PC-3 (cell line): ENCODE measurements at places on chromosomes 2 and 18. TPM values are rescaled to one million over a fixed set of nuclear protein-coding genes. Genes with fewer than 3 reads are reported as not detected.

GRCh38 chr2:231219289-231219688 is 20.9 kb downstream of the ARMC9 start:
- no peak for DNase-seq

GRCh38 chr2:74671479-74671878 is 17.4 kb downstream of the SEMA4F start:
- peak; percentile 70 for DNase-seq

DNA sequence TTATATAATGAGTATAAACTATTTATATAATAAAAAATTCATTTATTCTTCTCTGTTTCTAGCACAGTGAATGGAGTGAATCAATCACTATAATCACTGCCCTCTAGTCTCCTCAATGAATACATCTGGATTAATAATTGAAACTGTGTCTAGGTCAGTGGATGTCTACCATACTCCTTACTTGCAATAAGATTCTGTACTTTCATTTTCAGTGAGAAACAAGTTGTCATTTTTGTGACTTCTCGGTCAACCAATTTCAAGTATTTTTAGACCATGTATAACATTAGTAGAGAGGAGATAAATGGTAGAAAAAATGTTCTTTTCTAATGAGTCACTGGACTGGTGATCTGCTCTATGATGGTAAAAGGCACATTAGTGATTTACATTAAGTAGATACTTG is 799.6 kb upstream of the CHAC2 start:
- DNase-seq: no peak

- DNase-seq: no peak
Observed at GRCh38 chr2:232897598-232898408, 27.7 kb downstream of the SNORC start.

GRCh38 chr2:127418300-127419111 is at the start of gene PROC:
PROC (plus strand) TSS chr2:127418427; CDS start chr2:127419943, 1,516 bp downstream.
- DNase-seq: no peak

DNA sequence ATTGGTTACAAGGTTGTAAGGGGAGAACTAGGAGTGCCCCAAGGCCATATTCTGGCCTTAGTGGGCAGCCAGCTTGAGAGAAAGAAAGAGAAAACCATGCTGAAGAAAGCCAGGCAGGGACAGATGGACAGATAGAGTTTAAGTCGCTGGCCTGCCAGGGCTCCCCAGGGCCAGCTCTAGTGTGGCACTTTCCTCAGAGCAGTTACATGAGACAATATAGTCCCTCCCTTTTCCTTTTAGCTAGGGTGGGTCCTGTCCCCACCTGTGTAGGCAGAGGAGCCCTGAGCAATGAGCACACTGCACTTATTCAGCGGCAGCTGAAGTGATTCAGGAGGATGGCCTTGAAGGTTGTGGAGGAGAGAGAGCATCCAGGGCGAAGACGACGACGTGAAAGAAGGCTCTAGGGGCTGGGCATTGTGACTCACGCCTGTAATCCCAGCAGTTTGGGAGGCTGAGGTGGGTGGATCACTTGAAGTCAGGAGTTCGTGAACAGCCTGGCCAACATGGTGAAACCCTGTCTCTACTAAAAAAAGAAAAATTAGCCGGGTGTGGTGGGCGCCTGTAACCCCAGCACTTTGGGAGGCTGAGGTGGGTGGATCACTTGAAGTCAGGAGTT is 152.0 kb upstream of the SLC1A4 start:
- peak; percentile 84 for DNase-seq

DNA sequence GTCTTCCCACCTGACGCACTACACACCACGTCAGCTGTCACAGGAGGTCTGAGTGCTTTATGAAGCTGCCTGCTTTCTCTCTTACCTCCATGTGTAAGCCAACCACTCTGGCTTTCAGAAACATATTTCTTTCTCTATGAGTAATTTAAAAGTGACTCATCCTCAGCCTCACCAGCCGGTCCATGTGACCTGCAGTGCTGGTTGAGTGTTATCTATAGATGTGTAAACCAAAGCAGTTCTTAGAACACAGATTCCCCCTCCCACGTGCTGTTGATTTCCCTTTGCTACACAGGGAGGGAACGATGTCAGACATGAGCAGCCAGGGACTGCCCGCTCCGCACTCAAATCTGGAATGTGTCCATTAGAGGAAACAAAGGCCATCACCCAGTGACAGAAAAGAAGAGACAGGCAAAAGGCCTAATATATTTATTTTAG is 157.8 kb downstream of the BCL2 start:
- peak; percentile 80 for DNase-seq

GRCh38 chr18:39781565-39781964 is 2173.5 kb upstream of the PIK3C3 start:
- DNase-seq: no peak

DNA sequence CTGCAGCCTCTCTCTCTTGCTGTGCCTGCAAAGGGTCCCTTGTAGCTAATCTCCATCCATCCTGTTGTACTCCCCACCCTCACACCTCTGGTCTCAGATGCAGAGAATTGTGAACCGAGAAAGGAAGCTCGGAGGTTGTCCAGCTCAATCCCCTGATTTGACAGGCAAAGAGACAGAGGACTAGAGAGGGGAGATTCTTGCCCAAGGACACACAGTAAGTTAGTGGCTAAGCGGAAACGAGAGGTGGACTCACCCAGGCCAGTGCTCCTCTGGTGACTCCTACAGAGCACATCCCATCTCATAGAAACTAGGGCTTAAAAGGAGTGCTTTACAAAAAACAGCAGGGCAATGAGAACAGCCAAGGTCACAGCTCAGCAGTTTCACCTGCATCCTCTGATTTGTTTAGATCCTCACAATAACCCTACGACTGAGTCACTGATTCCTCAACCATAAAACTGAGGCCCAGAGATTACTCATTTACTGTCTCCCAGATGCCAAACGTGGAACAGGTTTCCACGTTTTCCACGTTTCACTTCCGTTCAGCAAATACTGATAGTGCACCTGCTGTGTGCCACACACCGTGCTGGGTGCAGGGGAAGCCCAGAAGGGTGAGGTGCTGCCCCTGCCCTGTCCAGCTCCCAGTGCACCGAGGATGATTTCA is 22.1 kb downstream of the EHD3 start:
- DNase-seq: peak; percentile 75

NEURL3 gene
- total RNA-seq: 0.18 and 0.40 TPM in 2 replicates

KLHL41 gene
- total RNA-seq: 0.07 and 0.12 TPM in 2 replicates

ADAM23 gene
- total RNA-seq: 0.22 and 0.69 TPM in 2 replicates
